ENCODE measurements at places on chromosomes 4 and X.

- no peak for DNase-seq
Measured at GRCh38 chrX:19805046-19805690, 82.2 kb downstream of the SH3KBP1 start.

DNA sequence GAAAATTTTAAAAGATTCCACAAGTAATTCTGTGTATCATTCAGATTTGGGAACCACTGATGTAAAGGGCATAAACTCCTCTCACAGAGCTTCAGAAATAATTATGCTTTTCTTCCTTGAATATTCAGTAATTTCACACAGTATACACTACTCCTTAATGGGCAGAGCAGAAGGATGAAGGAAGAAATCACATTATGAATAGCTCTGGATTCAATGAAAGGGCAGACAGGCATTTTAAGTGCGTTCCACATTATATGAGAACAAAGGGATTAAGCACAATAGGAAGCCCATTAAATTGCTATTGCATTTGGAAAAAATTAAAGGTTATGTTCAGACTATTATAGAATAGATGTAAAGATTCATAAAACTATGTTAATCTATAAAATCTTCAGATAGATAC lies 142.6 kb downstream of the PDHA2 start:
- no peak for DNase-seq

DNA sequence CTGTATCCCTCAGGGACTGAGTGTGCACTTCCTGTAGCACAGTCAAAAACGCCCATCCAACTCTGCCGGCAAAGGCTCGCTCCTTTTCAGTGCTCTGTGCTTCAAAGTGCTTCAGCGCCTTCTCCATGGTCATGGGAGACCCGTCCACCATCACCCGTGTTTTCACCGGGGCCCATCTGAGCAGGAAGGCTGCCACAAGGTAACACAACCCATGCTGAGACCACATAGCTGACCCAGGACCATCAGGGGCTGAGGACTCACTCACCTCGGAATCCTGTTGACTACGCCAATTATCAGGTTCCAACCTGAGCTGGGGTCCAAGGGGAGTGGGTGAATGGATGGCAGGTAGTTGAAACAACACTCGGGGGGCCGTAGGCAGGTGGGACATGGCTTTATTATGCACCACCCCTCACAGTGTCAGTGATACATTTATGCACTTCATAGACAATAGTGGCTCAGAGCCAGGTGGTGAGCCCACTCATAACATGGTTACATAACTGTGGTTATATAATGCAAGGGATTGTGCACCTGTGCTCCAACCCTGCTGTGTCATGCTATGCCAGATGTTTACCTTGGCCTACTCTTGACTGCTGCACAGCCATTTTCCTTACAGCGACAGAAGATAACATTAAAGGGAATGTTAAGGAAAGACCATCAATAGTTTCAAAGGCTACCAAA lies 227.8 kb downstream of the ADGRL3 start:
- no peak for DNase-seq

- DNase-seq = no peak
Measured at GRCh38 chr4:5100336-5100735, 49.1 kb downstream of the STK32B start.

DNA sequence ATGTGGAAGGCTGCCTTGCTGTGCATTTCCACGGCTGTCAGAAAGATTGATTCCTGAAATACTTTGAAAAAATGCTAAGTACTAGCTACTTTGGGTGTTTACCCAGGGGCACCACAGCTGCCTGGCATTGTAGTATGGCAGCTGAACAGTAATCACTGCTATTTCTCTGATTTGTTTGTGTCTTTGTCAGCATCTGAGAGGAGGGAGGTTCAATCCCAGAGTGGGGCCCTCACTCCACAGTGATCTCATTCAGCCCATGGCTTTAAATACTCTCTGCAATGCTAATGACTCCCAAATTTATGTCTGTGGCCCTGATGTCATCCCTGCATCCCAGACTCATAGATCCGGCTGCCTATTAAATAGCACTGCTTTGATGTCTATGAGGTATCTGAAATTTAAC lies 575.3 kb upstream of the MAGEB2 start:
- no peak for DNase-seq

DNA sequence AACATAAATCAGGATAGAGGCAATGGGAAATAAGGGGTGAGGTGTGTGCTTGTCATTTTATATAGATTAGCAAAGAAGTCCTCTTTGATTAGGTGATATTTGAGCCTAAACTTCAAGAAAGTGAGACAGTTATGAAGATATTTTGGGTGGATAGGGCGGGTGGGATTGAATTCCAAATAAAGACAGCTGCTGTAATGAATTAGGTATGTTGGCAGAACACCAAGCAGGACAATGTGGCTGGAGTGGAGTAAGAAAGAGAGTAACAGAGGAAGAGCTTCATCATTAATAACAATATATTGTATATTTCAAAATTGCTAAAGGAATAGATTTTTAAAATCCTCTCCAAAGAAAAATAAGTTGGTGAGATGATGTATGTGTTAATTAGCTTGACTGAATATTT lies 91.0 kb upstream of the CENPE start:
- no peak for DNase-seq

GRCh38 chr4:33107814-33108213 lies 2387.6 kb downstream of the PCDH7 start:
- no peak for DNase-seq

Measured in stimulated activated CD8-positive, alpha-beta memory T cell treated with anti-CD3 and anti-CD28 coated beads, Interleukin-12 subunit alpha, Interleukin-12 subunit beta, amount 100 ng/mL, for 4 hours (primary cell).